ENCODE measurements at places on chromosomes 5 and 9.

DNA sequence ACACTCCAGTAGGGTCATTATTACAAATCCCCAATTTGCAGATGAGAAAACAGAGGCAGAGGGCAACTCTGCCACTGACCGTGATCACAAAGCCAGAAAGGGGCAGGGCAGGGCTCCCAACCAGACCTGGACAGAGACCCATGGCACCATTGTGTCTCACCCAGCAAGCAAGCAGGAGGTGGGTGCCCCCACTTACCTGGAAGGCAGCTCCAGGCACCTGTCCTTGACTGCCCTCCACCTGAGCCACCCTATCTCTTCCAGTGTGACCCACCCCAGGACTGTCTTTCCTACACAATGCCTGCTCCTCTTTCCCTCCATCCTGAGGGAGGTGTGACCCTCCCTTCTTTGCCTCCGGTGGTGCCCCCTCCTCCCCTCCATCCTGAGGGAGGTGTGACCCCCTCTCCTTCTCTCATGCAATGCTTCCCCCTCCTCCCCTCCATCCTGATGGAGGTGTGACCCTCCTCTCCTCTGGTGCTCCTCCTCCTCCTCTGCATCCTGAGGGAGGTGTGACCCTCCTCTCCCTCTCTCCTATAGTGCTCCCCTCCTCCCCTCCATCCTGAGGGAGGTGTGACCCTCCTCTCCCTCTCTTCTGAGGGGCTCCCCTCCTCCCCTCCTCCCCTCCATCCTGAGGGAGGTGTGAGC lies 198.0 kb downstream of the MED10 start:
- no peak for DNase-seq

DNA sequence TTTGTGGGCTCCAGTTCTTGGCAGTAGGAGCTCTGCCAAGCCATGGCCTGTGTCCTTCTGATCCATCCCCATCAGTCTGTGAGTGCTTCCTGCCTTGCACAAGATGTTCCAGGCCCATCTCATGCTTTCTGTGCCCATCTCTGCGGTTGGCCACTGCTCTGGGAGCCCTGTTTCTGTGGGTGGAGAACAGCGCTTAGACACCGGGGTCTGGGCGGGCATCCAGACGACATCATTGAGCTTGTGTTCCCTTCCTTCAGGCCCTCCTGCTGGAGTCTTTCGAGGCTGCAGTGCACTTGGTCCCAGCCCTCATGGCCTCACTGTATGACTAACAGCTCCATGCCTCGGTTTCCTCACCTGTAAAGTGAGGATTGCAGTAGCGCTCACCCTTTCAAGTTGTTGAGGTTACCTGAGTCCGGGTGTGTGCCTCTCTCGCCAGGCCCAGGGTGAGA lies 14.9 kb upstream of the CARD19 start:
- DNase-seq, result no peak

DNA sequence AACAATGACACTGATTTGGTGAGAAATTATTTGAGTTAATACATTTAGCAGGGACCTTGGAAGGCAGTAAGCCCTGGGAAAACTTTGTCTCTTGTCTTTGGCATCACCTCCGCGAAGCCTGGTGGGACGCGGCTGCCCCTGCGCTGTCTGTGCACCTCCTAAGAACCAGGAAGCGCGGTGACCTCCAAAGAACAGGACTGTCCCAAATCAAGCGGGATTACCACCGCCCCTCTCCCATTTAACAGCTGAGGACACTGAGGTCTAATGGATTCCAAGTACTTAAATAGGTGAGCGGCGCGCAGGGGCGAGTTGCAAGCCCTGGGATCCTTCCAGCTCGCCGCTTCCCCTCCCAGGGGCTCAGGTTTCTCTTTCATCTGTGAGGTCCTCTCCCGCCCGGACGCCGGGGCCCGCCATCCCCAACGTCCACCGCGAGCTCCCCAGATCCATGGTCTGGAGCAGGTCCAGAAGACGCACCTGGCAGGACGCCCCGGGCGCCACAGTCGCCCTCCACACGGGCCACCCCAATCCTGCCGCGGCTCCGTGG lies 432 bp downstream of the STARD4 start:
- peak; percentile 22 for DNase-seq

GRCh38 chr5:168944004-168944403 lies 356.9 kb downstream of the SLIT3 start:
- DNase-seq, result no peak

- no peak for DNase-seq
Measured at GRCh38 chr9:2154731-2155130, 139.6 kb downstream of the SMARCA2 start.

DNA sequence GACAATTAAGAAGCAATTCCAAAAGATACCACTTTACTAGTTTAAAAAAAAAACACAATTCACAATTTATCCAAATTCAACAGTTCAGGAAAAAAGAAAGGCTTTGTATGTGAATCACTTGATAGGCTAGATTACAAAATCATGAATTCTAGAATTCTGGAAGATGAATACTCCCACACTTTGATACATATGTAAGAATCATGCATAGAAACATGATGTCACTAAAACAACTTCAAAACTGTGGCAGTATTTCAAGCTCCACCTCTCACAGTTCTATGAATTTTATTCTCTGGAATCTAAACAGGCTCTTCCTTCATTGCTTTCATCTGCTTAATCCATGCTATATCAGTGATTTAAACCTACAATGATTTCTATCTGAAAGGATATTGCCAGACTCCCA lies 51.0 kb downstream of the GNAQ start:
- no peak for DNase-seq

GRCh38 chr5:171122372-171122771 lies 186.7 kb upstream of the TLX3 start:
- DNase-seq, result no peak

DNA sequence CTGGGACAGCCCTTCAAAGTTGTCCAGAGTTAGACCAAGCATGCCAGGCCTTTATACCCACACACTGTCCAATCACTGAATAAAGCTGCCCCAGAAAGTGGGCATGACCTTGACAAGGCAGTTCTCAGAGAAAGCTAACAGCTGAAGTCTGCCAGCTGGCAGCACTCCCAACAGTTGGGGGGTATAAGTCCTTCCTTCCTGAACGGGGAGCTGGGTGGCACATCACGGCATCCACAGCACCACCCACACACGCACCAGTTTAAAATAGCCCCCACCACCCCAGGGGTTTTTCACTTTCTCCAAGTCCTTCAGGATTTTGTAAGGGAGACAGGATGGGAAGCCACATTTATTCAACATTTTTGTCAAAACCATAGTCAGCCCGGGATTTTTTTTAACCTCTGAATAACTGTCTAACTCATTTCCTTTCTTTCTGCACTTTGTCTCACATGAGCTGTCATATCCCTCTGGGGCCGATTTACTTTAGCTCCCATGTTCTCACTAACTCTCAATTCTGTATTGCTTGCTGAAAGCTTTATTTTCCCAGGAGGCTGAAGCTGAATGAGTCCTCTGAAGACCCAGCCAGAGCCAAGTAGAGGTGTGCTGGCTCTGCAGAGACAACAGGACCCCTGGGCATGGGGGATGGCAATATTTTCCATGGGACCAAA lies 15.4 kb downstream of the FAM81B start:
- DNase-seq, result no peak

- no peak for DNase-seq
Measured at GRCh38 chr9:125995006-125995405, 247.8 kb downstream of the PBX3 start.

GRCh38 chr9:129649726-129650679 lies 8.1 kb upstream of the ASB6 start:
- no peak for DNase-seq

GRCh38 chr9:135701959-135702721 lies at the start of gene KCNT1:
KCNT1 (plus strand) TSS chr9:135702185; CDS start chr9:135702259, 74 bp downstream.
- peak; percentile 95 for DNase-seq

DNA sequence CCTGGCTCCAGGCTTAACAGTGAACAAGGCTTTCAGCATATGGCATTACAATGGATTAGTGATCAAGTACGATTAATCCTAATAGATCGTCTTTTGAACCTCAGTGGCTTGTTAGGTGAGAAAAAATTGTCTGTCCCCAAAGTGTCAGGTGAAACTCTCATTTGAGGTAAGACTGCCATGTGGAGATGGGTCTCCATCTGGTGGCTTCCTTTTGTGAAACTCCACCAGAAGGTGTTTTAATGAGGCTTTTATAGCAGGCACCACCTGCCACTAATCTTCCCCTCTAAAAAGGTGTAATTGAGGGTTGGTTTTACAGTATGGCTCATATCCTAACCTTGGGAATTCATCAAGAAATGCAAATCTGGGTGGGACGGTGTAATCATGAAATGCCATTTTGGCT lies 471.1 kb upstream of the MPDZ start:
- no peak for DNase-seq

- peak; percentile 44 for DNase-seq
Measured at GRCh38 chr9:77021922-77022782, 2.7 kb downstream of the FOXB2 start.

DNA sequence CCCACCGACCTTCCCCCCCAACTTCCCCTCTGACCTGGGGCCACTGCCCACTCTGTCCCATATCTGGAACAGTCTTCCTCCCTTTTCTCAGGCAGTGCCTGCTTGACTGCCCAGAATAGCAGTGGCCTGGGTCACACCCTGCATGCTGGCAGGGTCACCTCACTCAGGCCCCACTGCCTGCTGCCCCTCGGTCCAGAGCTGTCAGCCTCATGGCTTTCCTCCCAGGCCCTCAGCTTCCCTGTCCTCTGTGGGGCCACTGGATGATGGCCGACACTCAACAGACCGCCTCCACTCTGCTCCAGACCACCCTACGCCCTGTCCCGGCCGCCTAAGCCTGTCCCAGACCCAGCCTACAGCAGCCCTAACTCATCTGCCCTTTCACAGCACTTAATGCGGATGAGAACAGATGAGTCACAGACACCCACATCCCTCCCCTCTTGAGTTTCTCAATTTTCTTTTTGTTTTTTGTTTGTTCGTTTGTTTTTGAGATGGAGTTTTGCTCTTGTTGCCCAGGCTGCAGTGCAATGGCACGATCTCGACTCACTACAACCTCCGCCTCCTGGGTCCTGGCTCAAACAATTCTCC lies 5.9 kb downstream of the PNPLA7 start:
- no peak for DNase-seq

DNA sequence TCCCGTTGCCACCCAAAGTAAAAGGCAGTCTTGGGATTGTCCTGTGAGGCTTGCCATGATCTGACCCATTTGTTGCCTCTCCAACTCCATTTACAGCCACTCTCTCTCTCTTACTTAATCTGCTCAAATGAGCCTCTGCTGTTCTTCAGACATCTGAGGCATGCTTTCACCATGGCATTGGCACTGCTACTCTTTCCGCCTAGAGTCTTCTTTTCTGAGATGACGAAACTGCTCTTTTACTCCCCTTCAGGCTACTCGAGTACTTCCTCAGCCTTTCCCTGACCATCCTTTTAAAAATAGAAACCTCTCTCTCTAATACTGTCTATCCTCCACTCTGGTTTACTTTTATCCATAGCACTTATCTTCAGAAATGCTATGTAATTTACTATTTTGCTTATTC lies 9.0 kb downstream of the FOCAD start:
- DNase-seq, result no peak
